ENCODE measurements at places on chromosomes 4 and X.

DNA sequence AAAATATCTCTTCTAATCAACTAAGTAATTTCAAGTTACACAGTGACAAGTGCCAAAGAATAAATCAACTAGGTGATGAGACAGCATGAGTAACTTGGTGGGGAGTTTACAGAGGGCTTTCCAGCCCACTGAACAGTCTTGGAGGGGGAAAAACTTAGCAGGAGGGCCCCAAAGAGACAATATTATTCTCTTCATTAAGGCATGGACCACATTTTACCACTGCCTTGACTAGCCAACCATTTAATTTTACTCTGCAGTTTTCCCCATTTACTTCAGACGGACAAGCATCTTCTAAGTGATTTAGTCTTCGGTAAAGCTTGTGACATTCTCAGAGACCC, 25.3 kb upstream of the GATB start:
- DNase-seq: no peak

DNA sequence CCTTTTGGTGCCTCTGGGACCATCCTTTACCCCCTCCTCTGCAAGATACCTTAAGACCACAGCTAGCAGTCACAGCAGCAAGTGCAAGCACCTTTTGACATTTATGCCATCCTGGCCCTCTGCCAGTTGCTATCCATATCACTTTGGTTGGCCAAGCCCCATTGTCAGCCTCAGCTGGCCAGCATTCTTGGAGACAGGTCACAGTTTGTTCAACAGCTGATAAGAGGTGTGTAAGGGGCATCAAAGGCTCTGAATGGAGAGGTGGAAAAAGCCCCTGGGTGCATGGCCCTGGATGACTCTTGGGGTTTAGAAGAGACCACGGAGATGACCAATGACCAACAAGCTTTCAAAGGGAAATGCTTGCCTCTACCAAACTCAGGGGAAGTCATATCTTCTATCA, 133.6 kb upstream of the MAMLD1 start:
- DNase-seq: no peak

DNA sequence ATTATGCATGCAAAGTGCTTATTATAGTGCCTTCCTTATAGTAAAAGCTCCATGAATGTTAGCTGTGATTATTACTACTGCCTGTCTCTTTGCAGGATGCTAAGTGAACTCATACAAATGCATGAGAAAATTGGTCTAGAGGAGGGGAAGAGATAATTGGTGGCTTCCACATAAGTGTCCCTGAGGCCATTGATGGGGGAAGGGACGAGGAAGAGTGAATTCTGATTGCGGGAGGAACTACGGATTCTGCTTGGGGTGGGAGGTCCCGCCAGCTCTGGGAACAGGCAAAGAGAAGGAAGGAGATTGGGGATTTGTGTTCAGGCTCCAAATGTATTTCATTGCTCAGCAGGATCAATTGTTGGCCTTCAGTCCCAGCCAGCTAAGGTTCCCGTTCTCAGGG, 11.6 kb upstream of the ARHGAP36 start:
- DNase-seq: no peak

DNA sequence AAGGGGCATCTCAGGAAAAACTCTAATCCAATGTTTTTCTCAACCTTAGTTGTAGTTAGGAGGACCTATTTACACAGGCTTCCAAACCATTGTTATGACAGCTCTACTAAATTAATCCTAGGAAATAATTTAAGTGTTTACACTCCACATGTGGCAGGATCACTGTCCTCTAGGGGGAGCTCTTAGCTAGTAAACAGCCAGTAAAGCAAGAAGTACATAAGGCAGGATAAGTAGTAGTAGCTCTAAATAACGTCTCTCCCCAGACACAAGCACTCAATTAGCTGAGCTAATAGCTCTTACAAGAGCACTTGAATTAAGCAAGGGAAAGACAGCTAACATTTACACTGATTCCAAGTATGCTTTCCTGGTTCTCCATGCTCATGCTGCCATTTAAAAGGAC, 37.3 kb downstream of the NUDT11 start:
- no peak for DNase-seq

- DNase-seq: no peak
Observed at GRCh38 chrX:723781-724180, 93.2 kb downstream of the SHOX start.

DNA sequence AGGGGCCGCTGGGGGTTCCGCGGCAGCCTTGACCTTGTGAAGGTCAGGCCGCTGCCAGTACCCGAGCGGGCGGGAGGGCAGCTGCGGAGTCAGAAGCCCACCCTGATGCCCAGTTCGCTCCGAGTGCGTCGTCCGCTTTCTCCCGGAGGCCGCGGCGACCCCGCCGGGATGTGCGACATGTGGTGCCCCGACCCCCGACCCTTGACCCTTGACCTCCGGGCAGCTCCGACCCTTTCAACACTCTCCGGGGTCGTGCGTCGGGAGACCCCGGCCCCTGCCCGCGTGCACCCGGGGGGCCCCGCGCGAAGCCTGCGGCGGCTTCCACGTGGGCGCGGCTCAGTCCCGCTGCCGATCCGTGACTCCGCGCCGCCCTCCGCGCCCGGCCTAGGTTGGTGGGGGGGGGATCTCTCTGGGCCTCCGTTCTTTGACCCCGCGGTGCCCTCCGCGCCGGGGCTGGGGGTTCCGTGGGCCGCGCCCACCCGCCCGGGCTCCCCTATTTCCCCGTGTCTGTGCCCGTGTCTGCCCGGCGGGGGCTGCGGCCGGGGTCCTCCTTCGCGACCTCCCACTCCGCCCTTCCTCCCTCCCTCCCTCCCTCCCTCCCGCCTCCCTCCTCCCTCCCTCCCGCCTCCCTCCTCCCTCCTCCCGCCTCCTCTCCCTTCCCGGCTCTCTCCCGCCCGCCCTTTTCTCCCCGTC, 609 bp upstream of the SLC25A6 start:
- no peak for DNase-seq

- DNase-seq: no peak
Observed at GRCh38 chr4:78601013-78601412, 49.4 kb downstream of the ANXA3 start.

- DNase-seq: no peak
Observed at GRCh38 chr4:128572778-128573241, 236.7 kb upstream of the JADE1 start.

- no peak for DNase-seq
Observed at GRCh38 chr4:176788248-176788647, 4.5 kb downstream of the VEGFC start.

DNA sequence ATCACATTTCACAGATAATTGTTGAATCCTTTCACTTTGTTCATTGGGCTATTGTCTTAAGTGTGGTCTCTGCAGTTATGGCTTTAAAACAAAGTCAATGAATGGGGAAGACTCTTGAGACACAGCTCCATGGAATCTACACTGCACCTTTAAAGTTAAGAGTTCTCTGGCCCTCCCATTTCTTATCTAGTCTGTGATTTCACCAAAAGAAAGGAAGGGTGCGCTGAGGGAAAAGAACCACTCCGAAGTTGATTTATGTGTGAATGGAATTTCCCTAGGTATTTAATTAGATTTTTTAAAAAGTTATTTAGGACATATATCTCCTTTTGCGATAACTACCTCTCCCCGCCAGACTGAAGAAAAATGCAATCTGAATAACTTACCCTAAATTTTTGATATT, 2.5 kb downstream of the SEPTIN11 start:
- DNase-seq: no peak

DNA sequence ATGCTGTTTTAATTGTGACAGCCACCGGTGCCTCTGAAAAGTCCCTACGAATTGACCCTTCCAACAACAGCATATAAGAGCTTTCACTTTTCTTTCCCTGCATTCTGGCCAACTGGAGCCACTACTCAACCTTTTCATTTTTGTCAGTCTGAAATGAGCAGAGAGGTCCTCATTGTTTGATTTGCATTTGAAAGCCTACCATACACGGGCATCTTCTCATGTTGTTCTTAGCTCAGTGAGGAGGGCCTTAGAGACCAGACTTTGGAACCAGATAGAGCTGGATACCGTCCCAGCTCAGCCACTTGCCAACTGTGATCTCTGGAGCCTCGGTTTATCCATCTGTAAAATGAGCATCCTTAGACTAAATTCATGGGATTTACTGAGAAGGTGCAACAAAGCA, 16.9 kb upstream of the TMSB4X start:
- DNase-seq: no peak

DNA sequence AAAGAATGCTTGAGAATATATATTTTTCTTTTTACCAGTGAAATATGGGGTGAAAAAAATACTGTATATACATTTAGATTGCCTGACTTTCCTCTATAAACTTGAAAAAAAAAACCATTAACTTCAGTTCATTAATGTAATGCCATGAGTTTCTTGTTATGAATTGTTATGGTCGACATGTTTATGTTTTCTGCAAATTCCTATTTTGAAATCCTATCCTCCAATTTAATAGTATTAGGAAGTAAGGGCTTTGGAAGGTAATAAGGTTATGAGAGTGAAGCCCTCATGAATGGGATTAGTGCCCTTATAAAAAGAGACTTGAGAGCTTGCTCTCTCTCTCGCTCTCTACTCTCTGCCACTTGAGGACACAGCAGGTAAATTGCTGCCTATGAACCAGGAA, 211.4 kb downstream of the LDB2 start:
- no peak for DNase-seq

DNA sequence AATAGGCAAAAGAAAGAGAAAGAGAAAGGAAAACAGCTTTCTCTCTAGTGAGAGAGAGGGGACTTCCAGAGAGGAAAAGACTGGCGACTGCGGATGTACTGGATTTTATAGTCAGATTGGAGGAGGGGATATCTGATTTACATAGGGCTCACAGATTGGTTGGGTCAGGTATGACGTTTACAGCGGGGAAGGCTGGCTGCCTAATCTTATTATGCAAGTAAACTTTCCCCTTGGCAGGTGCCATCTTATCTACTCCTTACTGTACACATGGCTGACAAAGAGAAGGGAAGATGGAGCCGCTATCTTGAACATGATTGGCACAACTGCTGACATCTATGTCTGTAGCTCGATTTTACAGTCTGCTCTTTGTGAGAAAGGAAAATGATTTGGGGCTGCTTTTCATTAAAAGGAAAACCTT, 25.4 kb downstream of the RBPJ start:
- DNase-seq: no peak

DNA sequence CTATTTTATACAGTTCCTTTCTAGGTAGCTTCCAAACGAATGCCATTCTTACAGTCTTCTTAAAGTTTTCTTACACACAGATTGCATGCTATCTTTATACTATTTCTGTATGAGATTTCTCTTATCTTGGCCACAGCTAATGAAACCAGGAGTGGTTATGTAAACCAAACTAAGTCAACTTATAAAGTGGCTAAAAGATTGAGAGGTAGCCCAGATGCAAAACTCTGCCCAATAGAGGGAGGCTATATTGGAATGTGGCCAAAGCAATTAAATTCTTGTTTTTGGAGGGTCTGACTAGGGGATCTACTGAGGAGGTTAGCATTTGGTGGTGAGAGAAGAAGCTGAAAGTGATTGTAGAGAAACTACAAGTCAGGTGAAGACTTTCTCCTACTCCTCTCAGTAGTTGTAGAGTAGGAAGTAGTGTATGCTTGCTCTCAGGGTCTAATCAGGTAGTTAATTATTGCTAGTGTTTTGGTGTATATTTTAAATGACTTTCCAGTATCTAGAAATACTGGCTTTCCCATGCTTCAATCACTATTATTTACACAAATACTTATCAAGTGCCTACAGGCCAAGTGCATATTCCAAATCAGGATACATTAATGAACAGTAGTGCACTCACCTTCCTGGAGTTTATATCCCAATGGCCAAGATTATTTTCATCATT, 104.2 kb upstream of the HPGD start:
- no peak for DNase-seq

Measured in ascending aorta (tissue), 2 donors.